ENCODE measurements at places on chromosomes 2 and 18.
A peak's percentile ranks its signal among the peaks of the same experiment; 100 is the strongest.

GRCh38 chr18:45376193-45376592 is 239.1 kb upstream of the SLC14A2 start:
- no peak for DNase-seq

DNA sequence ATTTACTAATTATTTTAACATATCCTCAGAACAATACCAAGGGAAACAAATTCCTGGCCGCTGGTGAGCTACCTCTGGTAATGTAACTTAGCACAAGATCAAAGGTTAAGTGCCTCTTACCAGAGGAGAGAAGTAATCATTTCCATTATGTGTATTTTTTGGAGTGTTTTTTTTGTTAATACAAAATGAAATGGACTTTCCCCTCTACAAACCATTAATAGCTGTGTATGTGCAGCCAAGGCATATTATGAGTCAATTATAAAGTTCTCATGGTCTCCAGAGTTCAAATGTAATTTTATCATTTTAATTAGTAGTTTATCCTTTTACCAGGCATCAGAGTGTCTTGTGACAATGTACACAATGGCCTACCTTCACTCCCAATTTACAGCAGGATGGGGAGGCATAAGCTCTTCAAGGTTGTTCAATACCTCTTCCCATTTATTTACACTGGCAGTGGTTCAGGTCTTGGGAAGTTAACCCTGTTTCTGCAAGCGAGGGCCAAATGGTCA is 242.2 kb downstream of the TGIF1 start:
- no peak for DNase-seq

DNA sequence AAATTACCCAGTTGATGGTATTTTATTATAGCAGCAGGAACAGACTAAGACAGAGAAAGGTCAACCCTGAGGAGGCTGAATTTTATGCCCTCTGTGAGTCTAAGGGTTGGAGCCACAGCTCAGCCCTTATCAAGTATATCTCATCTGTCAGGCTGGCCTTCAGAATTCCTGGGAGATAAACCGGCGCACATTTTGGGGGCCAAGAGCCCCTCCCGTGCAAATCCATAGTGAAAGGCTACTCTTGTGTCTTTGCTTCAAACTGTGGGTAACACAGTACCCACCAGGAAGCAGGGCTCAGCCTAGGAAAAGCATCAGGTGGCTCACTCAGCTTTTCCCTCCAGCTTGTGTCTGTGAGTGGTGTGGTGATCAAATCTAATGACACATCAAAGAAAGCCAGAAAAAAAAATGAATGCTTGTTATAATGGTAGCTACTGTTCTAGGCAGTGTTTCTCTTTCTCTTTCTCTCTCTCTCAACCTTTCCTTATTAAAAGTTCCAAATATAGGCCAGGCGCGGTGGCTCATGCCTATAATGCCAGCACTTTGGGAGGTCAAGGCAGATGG is 25.0 kb upstream of the ASXL2 start:
- DNase-seq: no peak

- no peak for DNase-seq
Measured at GRCh38 chr18:74902147-74902455, 304.4 kb downstream of the ZNF407 start.

DNA sequence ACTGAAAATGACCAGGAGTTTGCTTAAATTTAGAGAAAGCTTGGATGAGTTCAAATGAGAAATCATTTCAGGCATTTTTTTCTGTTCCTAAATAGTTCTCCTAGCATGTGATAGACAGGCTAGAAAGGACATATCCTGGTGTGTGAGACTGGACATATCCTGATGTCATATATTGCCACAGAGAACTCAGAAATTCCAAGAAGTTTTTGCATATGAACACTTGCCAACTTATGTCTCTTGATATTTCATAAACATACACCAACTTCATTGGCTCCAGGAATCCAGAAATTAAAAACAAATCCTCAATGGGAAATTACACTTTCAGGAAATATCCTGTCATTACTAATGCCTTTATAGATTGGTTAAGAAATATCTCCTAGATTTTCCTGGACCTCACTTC is 2.9 kb upstream of the SERPINB4 start:
- no peak for DNase-seq

- no peak for DNase-seq
Measured at GRCh38 chr2:145595296-145595695, 1075.4 kb upstream of the ZEB2 start.

- DNase-seq: no peak
Measured at GRCh38 chr2:168003876-168004275, 243.5 kb downstream of the STK39 start.

- DNase-seq: peak; percentile 60
Measured at GRCh38 chr18:32714571-32715148, 58.2 kb downstream of the KLHL14 start.

GRCh38 chr2:68340226-68341061 is 20.7 kb upstream of the CNRIP1 start:
- no peak for DNase-seq

DNA sequence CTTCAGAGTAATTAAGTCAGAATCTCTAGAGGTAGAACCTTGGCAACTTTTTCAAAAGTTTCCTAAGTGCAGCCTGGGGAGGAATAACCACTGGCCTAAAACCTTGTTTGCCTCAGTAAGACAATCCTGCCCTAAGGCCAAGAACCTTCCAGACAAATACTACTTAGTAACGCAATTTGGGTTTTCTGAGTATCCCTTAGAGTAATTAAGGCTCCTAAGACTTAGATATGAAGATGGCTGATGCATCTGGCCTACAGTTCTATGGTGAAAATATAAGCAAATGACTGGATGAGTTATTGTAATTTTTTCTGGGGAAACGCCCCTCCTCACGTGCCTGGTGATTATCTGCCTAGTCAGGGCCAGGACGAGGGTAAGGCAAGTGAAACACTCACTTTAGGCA is 95.7 kb upstream of the DLX2 start:
- no peak for DNase-seq

DNA sequence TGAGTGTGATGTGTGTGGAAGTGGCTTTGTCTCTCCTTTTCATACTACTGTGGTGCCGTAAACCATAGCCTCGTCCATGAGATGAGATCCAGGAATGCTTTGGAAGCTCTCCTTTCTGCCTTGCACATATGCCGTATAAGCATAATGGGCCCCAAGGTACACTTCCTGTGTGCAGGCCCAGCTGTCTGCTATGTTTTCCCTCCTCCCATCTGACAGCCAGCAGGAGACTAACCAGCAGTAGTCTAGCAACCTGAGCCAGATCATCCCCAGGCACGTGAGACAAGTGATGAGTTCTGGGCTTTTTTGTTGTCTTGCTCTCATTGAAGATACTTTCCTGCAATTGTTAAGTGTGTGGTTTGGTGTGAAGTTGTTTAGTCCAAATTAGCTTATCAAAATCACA is 555.5 kb upstream of the LRRTM4 start:
- DNase-seq: no peak

GRCh38 chr2:31267437-31268120 is 33.6 kb downstream of the EHD3 start:
- DNase-seq: no peak

DNA sequence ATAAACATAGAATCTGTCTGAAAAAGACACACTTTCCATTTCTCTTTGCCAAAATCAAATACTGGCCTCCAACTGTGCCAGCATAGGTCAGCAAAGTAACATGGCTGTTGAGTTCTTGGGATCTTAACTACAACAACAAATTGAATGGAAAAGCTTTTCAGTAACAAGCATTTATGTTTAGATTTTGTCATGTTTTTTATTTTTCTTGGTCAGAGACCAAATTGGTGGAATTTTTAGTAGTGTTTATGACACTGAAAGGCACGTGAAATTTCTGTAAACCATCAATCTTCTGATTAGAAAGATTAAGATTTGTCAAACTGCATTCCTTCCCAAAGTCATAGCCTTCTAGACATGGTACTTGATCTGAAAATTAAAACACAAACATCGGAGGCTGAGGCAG is 77.6 kb downstream of the PDE1A start:
- DNase-seq: no peak

DNA sequence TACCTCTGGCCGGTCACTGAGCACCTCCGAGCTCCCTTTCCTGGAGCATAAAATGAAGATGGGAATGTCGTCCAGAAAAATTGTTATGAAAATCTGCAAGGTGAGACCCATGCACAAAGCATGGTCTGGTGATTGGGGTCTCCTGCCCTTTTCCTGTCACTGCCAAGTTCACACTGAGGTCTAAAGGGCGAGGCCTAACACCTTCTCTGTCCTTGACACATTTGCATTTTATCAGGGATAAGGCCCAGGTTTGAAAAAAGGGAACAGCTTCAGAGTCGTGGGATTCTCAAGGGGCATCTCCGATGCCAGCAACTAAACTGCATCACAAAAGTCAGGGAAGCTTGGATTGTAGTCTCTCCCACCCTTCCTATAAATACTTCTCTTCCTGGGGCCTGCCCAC is 24.7 kb downstream of the GNAL start:
- no peak for DNase-seq

DNA sequence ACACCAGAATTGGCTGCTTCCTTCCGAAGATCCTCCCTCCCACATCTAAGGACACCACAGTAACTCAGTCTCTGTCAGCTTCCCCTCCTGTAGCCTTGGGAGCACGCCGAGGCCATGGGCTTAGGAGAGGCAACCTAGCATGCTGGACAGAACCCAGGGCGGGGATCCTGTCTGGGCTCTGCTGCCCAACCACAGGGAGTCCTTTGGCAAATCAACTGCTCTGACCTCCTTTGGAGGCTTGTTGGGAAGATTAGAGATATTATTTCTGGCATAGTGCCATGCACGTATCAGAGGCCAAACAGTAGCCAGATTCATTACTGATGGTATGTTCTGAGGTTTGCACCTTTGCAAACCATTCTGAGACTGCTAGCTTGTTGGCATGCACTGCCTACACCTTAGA is 262.7 kb upstream of the EPAS1 start:
- DNase-seq: no peak

DNA sequence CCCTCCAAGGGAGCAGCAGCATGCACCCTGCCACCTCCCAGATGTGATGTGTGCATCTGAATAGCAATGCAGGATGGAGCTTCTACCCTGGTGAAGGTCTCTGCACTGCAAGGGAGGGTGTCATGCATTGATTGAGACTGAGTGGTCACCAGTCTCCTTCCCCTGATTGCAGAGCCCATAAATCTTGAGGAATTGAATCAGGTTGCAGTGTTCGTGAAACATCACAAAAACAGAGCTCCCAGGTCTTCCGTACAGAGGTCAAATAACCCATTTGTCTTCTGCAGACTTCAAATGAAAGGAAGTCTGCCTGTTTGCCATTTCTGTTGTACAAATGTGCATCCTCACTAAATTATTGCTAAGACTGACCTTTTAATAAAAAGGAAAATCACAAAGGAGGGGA is 136.8 kb downstream of the WDSUB1 start:
- peak; percentile 59 for DNase-seq

DNA sequence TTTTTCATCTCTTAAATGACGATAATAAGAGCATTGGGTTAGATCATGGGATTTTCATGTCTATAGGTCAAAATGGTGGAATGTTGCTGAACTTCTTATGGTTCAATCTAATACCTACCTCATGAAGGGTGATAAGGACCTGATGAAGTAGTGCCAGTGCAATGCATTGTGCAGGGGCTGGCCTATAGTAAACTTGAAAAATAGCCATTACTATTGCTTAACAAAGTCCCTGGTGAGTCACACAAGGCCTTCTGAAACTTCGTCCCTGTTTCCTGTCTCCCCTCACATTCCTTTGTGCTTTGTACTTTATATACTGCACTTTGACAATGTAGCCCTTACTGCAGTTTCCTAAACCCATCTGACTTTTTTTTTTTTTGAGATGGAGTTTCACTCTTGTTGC is 515.9 kb downstream of the SLC4A3 start:
- no peak for DNase-seq

DNA sequence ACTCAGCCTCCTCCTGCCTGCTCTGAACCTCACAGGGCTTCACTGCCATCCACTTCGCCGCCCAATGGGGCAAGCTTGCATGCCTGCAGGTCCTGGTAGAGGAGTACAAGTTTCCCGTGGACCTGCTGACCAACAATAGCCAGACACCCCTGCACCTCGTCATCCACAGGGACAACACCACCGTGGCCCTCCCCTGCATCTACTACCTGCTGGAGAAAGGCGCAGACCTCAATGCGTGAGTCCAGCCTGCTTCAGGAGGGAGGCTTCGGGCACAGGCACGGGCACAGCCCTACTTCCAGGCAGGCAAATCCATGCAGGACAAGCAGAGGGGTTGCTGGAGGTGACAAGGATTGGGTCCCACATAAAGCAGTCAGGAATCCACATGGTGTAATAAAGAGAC is 1.2 kb downstream of the ANKRD53 start:
- DNase-seq: no peak

DNA sequence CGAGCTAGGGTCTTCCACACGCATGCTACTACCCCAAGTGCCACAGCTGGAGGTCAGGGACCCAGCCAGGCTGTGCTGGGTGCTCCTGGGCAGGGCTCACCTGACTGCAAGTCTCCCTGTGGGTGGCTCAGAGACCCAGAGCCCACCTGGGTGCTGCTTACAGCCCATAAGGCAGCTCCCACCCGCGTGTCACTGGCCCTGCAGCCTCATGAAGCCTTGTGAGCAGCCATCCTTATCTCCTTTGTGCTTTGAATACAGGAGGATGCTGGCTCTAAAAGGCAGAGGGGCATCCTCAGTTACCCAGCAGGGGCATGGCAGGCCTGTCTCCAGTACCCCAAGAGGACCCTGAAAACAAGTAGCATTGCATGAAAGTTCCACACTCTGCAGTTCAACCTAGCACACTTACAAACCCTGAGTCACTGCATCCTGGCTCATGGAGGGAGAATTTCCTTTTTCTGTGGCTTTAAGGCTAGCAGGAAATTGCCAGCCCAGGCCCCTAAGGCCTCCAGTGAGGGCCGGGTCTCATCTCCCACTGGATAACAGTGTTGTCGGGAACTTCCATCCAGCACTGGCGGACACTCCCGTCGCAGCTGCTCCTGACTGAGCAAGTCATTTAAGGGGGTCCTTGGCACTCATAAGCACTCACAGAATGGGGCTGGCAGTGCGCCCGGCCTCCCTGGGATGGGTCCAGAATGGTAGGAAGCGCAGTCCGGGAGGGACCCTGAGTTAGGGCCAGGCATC is 137.1 kb downstream of the RPIA start:
- DNase-seq: peak; percentile 61

DNA sequence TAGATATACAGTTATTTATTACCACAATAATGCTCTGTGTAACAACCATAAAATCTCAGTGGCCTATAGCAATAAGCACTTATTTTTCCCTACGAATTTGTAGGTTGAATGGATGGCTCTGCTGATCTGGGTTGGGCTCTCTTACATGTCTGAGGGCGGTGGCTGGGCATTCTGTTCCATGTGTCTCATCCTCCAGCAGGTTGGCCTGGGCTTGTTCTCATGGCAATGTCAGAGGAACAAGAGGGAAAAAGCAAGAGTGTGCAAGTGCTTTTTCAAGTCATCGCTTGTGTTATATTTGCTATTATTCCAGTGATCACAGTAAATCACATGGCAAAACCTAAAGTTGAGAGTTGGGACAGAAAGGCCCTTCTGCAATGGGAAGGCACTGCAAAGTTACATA is 30.4 kb upstream of the MYO3B start:
- DNase-seq: no peak

Measured in kidney capillary endothelial cell (primary cell).